AG04449 (cell line): ENCODE measurements at places on chromosomes 11 and 22.

GRCh38 chr22:50201191-50202129, 649 bp downstream of the SELENOO start:
- DNase-seq, result no peak

DNA sequence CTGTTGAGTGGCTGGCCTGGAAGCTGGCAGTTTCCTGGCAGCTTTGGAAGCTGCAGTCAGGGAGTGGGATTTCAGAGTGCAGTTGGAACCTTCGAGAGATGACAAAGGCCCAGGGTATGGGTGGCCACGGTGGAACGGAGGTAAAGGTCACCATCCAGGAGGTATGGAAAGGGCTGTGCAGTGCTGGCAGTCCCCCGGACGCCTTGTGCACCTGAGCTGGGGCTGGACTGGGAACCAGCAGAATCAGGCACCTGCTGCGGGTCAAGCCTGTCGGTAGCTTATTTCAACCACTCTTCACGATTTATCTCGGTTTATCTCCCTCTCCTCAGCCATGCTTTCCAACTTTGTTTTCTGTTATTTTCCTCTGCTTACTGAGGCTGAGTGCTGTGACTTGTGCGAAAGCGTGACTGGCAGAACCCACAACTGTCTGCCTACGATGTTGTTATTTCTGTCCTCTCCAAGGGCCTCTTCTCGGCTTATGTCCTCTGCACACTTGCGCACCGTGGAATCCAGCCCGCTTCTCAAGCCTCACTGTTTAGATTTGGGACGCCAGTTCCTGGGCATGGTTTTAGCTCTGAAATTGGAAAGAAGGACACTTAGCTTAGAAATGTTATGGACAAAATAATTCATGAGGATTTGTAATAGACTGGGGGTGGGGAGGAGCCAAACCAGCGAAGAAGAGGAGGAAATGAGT, 24.0 kb upstream of the ATXN10 start:
- no peak for DNase-seq

DNA sequence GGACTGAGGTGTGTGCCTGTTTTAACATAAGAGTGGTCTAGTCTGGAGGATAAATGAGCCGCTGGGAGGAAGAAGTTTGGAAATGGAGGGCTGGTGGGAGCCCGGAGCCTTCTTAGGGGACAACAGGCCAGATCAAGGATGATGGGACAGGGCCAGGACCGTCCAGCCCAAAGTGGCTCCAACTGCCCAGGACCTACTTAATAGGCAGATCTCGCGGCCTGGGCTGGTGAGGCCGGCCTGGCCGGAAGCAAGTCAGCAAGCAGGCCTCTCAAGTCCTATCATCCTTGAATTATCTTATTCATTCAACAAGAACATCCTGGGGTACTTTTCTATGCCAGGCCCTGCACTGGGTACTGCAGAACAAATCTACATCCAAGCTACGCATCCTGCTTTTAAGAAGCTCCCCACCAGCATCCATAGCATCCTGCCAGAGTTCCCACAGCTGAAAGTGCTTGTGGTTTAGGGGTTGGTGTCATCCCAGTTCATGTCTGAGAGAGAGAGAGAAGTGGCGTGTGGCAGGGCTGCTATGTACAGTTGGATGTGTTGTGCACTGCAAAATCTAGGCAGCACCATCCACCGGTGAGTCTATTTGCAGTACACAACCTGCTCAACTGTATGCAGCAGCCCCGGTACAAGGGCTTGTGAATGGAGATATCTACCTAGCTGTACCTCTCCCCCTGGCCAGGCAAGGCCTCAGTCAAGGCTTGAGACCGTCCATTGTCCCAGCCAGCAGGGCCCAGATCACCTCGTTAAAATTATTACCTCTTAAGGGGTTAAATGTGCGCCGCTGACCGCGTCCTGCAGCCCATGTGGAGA, 82.1 kb downstream of the FBLN1 start:
- DNase-seq, result no peak

- no peak for DNase-seq
These were observed 91.4 kb downstream of the EFCAB6 start for GRCh38 chr22:43720716-43721115.

GRCh38 chr11:96180341-96180740, 162.7 kb downstream of the MAML2 start:
- DNase-seq, result no peak

GRCh38 chr11:67640021-67640757, 626 bp upstream of the TBX10 start:
- no peak for DNase-seq
